Astrocyte (in vitro differentiated cells and primary cell): ENCODE measurements at places on chromosomes 6 and 20. TPM values are rescaled to one million over a fixed set of nuclear protein-coding genes. Genes with fewer than 3 reads are reported as not detected.

GRCh38 chr6:52230685-52231084 lies 13.6 kb downstream of the IL17F start:
- DNase-seq = no peak

DNA sequence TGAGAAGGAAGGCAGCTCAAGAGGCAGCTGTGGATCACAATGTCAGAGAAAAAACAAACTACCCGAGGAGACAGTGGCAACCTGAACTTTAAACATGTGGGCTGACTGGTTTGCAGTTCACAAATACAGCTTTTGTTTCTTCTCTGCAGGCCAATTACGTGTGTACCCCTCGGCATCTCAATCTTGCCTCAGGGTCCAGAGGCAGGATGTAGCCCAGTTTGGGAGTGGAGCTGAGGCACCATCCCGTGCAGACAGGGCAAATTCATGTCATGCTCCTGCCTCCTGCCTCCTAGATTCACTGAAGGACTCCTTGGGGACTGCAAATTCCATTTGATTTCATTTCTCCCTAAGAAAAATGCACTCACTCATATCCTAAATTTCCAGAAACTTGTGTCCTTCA lies 94.2 kb upstream of the KCNK16 start:
- peak; percentile 76 for DNase-seq

GRCh38 chr6:28653876-28654275 lies 128.2 kb downstream of the GPX5 start:
- no peak for DNase-seq

DNA sequence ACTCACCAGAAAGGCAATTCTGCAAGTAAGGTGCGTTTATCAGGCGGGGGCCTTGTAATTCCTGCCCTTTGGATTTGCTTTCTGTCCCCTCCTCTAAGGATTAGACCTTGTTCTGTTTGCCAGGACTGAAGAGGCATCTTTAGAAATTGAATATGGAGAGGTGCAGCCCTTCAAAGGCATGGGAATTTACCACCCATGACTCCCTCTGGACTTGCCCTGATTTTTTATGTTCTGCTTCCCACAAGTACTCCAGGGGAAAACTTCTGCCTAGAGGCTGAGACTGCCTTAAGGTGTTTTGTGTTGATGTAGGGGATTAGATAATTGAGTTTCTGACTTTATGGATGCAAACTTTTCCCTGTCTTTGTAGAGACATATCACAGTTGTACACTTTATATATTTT lies 30.2 kb downstream of the SYTL3 start:
- no peak for DNase-seq

GRCh38 chr20:51327251-51327841 lies 215.2 kb downstream of the NFATC2 start:
- DNase-seq = peak; percentile 93

- no peak for DNase-seq
Measured at GRCh38 chr6:114936080-114936479, 593.3 kb upstream of the HS3ST5 start.

- no peak for DNase-seq
Measured at GRCh38 chr6:40192516-40192915, 258.3 kb upstream of the MOCS1 start.

DNA sequence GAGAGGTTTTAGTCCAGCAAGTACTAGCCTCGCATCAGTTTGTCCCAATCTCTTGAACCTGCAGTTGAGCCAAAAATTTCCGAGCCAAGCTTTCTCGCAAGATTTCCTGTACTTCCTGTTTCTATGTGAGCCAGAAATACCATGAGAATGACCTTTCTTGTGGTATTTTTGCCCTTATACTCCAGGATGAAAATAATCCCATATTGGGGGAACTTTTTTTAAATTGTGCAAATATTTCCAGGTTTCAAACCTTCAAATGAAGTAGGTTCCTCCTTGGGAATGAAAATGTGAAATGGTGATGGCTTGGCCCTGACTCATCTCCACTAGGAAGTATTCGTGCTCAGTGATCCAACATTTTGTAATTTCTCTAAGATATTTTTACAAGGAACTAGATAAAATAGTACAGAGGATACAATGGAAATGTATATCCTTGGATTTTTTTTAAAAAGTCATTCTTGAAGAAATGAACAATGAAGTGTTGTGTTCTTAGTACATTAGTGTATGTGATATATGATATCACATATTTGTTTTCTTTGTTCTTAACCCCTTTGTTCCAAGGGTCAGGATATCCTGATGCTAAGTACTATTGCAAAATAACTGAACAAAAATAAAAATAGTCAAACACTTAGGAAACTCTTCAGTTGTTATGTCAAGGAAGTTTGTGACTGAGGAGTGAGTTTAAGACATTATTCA lies 184.0 kb downstream of the PDE7B start:
- peak; percentile 47 for DNase-seq

DNA sequence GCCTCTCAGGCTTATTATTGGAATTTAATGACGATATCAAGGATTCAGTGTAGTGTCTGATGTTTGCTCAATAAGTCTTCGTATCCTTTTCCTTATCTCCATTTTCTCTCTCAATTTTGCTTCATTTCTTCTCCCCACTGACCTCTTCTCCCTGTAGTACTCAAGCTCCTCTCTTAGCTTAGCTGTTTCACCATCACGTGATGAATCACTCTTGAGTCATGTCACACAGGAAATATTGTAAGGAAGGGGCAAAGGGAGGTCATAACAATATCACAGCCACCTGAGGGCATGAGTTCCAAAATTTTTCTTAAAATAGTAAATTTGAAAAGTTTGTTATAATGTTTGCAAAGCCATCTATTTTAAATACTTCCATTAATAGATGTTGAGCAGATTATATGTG lies 392.2 kb upstream of the MARCKS start:
- peak; percentile 65 for DNase-seq

- peak; percentile 75 for DNase-seq
Measured at GRCh38 chr6:84065693-84066290, 32.2 kb downstream of the MRAP2 start.

- no peak for DNase-seq
Measured at GRCh38 chr6:112695001-112695400, 347.9 kb downstream of the RFPL4B start.

DNA sequence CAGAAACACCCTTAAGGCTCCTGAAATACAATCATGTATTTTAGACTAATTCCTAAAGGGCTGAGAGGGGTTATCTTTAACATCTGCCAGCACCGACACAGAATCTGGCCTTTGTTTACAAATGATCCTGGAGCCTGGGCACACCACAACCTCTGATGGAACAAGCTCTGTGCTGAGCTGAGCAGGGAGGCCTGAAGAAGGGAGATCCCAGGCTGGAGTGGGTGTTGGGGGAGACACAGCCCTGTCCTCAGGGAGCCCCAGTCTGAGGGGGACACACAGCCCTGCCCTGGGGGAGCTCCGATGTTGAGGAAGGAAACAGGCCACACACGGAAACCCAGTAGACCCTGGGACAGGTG lies 130.5 kb downstream of the VEGFA start:
- DNase-seq = no peak

- DNase-seq = no peak
Measured at GRCh38 chr6:89007209-89008000, 44.0 kb upstream of the RNGTT start.

- no peak for DNase-seq
Measured at GRCh38 chr20:31698243-31698802, 24.3 kb downstream of the BCL2L1 start.

DNA sequence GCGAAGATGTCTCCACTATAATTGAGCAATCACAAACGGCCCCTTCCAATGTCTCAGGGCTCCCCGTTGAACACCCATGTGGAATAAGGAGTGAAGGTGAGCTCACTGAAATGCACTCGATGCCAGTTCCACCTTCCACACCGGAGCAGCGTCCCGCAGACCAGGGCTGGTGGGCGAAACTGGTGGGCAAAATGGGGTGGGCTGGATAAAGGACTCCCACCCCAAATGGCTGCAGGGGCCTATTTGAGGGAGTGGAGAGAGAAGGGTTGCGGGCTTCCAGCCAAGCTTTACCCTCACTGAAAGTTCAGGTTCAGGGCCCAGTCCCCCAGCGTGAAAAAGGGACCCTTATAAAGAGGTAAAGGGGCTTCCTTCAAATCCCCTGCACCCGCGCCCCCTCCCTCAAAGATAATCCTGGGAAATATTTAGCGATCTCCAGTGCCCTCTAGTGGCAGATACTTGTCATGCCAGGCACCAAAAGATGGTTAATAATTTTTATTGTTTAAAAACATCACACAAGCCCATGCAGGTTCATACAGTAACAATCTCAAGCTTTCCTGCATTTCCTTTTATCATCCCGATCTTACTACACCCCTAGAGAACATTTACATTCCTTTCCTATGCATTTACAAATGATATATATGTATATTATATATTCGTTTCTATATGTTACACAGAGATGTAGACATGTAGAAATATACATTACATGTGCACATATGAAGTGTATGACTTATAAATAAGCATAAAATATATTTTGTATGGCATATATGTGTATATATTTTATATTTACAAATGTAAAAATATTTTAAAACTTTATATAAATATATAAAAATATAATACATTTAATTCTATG lies 58.2 kb upstream of the NKX2-2 start:
- no peak for DNase-seq

GRCh38 chr6:100763617-100764241 lies 117.4 kb downstream of the ASCC3 start:
- DNase-seq = no peak

DNA sequence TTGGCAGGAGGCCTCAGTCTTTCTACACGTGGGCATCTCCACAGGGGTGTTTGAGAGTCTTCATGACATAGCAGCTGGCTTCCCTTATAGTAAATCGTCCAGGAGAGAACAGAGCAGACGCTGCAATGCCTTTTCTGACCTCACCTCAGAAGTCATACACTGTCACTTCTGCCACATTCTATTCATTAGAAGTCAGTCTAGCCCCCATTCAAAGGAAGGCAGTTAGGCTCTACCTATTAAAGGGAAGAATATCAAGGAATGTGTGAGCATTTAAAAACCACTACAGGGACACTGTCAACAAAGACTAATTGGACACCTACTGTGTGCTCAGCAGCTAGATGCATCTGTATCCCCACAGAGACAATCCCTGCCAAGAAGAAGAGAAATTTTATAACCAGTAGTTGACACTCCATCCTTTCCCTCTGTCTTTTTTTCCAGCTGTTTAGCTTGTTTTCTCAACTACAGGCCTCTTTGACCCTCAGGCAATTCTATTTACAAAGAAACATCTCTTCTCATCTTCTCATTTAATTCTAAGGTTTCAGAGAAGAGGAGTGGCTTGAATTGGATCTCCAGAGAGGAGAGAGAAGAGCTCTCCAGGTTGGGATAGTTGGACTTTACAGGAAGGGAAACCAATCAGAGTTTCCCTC lies 18.6 kb downstream of the ARMC12 start:
- no peak for DNase-seq

GRCh38 chr20:4160761-4161305 lies 145.5 kb upstream of the RNF24 start:
- peak; percentile 54 for DNase-seq

DNA sequence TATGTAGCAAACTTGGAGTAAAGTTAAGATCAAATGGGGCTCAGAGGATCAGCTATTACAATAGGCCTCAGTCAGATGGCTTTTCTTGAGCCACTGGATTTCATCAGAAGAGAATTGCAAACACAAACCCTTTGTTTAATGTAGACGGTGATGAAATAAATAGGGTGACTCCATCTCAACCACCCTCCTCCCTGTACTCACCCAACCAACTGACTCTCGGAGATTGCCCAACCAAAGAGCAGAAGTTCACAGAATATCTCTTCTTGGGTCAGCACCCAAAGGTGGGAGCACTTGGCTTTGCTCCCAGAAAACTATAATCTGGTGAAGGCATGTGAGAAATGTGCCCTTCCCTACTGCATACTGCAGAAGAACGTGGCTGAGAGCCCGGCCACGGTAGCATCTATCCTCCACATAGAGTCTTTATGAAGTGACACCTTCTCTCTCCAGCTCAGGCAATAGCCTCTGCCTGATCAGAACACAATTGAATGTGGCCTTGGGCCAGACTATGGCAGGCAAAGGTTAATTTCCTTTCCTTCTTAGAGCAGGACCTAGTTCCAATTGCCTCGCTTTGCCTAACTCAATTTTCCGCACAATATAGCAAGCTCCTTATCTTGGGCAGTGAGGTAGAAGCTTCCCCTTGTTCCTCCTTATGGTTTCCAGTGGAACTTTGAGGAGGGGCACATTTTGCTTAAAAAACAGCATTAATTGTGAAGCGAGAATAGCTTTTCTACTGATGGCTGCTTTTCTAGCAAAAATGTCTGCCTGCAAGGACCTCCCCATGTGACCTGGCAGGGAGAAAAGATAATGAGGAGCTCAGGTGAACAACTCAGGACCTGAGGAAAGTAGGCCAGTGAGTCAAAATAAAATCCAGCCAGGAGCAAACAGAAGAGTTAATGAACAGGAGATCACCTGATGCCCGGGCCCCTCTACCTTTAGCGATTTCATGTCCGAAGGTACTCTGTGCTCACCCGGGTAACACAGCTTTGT lies 79.4 kb downstream of the GFOD1 start:
- DNase-seq = peak; percentile 92

DNA sequence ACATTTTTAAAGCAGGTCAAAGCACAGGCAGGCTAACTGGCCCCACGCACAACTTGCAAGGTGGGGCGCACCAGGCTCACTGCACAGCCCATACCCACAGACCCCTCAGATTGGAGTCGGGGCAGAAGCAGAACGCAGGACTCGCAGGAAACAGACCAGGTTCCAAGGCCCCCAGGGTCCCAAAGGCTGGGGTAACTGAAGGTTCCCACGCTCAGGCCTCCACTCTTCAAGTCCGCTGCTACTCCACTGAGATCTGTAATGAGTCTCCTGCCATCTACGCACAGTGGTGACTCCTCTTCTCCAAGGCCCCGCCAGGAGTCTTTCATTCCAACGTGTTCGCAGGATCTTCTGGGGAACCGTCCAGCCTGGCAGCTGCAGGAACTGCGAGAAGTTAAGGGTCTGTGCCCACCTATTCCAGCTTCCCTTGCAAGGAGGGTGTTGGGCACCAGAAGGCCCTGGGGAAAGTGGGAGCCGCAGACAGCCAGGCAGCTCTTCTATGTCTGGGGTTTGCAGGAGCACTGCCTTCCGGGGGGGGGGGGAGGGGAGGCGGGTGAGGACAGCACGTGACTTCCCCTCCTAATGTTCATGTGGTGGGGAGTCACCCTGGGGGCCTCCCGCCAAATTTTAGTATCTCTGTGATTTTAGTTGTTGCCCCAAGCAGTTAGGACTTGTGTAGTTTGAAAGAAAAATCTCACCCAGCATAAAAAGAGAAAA lies 2.0 kb upstream of the TAF4 start:
- DNase-seq = no peak

- no peak for DNase-seq
Measured at GRCh38 chr6:130252527-130253237, 29.9 kb upstream of the SAMD3 start.

GRCh38 chr6:164148788-164149187 lies 734.3 kb downstream of the QKI start:
- no peak for DNase-seq

DNA sequence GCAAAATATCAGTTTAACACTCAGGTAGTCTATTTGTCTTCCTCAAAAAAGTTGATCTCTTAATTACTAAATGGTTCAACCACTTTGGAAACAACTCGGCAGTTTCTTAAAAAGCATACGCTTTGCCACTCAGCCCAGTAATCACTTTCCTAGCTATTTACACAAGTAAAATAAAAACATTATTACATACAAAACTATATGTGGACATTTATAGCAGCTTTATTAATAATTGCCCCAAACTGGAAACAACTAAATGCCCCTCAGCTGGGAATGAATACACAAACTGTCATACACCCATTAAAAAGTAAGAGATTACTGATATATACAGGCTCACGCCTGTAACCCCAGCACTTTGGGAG lies 7.4 kb downstream of the EEF1A1 start:
- DNase-seq = no peak

Gene CTSZ
- total RNA-seq = 112 and 126 TPM in 2 replicates

Gene GRM1
- total RNA-seq = 0.05 and 0.07 TPM in 2 replicates

Gene MATN4
- total RNA-seq = 0.19 and 0.20 TPM in 2 replicates

Gene FOXQ1
- 0.24 and 0.39 TPM in 2 replicates for total RNA-seq

Gene CUL7
- 21.2 and 26.3 TPM in 2 replicates for total RNA-seq

Gene SLC44A4
- total RNA-seq = 0.23 and 0.29 TPM in 2 replicates

Gene POPDC3
- total RNA-seq = 8.6 and 9.1 TPM in 2 replicates

Gene SLC32A1
- total RNA-seq = not detected in 2 replicates

Gene PBOV1
- total RNA-seq = not detected in 2 replicates
